ENCODE measurements at places on chromosomes 11 and 22.

DNA sequence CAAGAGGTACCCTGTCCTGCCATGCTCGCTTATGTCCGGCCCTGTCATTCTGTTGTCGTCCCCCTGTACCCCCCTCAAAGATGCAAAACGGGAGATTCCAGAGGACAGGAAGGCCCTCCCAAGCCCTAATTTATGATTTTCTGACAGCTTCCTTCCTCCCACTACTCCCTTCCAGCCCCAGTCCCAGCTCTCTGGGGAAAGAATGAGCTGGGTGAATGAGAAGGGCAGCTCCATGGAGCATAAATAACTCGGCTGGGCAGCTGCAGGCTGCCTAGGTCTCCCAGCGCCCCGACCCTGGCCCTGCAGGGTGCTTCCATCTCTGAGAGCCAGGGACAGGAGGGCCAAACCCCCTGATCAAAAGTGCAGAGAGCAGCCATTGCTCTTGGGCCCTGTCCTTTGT, 3.9 kb upstream of the EMID1 start:
- no peak for DNase-seq

DNA sequence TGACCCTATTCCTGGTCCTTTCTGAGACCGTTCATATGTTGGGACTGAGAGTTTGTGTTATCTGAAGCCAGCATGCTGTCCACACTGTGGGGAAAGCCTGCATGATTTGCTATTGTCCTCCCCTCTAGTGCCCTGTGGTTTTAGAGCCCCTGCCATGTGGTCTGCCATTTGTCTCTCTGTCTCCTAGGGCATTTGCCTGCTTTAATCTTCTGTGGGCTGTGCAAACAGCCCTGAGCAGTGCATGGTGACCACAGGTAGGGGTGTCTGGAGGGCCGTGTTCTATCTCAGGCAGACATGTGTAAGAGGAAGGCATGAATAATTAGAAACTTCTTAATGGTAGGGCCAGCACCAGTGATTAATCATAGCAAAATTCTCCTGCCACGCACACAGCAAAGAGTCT, 23.0 kb downstream of the AMPD3 start:
- DNase-seq: no peak

- DNase-seq: no peak
Measured at GRCh38 chr22:22712092-22712658, 67.8 kb downstream of the GGTLC2 start.

GRCh38 chr22:31604746-31605705, 57.0 kb downstream of the PISD start:
- no peak for DNase-seq

Data from NCI-H187 (cell line).